ENCODE measurements at places on chromosomes 4 and X.

GRCh38 chrX:39196192-39197102, 395.2 kb downstream of the MID1IP1 start:
- peak; percentile 59 for DNase-seq

DNA sequence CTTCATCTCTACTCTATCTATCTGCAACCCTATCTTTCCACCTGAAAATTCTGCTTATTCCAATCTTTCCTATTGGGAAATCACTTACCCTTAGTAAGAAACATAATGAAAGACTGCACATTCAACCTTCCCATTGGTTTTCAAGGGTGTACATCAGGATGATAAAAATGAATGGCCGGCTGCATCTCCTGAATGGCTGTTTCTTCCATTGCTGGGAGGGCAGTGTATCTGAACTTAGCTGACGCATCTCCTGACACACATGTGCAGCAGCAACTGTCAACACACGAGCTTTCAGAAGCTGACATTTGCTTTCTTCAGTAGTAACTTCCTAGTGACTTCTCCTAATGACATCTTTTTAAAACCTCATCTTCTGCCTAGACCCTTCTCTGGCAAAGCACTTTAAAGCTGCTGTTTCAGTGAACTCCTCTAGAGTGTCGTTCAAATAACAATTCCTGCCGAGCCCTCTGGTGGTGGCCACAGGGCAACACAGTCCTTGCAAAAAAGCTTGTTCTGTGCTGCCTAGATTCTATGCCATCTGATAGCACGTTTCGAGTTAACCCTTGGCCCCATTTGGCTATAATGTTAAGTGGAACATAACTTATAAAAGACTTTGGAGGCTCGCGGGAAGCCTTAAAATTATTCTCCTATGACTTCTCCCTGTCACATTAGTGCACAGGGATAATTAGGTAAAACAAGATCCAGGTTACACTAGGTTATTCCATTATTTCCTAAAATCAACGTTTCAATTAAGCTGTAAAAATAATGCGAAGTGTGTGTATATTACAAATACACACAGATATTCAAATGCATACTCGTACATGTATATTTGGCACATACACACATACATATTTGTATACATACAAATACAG, 2340.7 kb downstream of the PCDH7 start:
- DNase-seq: peak; percentile 61

DNA sequence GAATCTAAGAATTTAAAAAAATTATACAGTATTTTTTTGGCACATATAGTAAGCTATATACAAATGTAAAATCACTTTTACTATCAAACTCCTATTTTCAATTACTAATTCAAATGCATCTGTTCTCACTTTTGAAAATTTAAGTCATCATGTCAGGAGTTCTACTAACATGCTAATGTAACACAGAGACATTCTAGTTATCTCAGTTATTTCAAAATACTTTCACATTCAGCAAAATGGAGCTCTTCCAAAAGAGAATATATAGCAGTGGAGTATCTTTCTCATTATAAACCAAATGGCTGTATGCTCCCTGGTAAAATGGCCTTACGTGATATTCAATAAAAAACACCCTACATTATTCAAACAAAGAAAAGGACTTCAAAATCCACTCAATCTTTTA, 42.3 kb downstream of the RFC1 start:
- no peak for DNase-seq

DNA sequence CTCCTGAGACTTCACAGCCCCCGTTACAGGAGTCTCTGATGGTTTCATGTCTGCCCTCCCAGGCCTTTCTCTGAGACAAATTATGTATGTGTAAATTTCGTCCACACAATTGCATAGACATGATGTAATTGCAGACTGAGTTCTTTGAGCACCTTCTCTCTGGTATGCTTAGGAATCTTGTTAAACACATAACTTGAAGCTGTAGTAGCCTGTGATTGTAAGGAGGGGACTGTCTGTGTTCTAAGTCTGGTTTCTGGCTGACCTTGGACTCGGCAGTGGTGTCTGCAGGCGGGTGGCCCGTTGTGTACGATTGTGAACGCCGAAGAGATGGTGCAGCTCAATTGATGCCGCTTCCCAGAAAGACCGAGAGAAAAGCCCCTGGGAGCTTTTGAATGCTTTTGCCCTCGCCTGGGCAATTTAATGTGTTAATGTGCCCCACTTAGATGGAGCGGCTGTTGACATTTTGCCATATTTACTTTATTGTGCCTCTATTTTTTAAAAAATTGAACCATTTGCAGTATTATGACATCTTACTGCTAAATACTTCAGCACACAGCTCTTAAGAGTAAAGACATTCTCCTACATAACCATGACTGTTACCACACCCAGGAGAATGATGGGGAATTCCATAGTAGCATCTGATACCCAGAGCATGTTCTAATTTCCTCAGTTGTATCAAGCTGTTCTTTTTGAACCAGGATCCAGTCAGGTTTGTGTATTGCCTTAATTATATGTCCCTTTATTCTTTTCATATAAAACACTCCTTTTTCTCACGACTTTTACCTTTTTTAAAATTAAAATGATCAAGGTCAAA, 58.4 kb upstream of the TADA2B start:
- no peak for DNase-seq

- DNase-seq: no peak
Observed at GRCh38 chrX:27619459-27619858, 29.3 kb downstream of the DCAF8L2 start.

GRCh38 chrX:47061238-47061919, 16.9 kb upstream of the RGN start:
- no peak for DNase-seq

DNA sequence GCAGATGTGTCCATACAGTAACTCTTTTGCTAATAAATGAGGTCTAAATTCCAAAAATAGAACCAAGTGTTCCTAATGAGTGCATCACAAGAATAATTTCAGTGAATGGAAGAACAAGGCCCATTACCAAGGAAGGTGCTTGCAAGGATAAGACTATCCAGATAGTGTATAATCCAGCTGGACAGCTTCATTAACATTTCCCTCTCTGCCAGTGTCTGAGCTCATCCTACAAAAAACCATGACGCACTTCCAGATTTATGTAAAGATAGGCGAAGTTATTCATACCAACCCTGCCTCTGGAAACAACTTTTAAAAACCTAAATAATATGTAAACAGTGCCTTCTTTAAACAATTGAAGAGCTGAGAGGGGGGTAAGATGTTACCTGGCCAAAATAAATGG, 177.9 kb upstream of the STK26 start:
- DNase-seq: no peak

DNA sequence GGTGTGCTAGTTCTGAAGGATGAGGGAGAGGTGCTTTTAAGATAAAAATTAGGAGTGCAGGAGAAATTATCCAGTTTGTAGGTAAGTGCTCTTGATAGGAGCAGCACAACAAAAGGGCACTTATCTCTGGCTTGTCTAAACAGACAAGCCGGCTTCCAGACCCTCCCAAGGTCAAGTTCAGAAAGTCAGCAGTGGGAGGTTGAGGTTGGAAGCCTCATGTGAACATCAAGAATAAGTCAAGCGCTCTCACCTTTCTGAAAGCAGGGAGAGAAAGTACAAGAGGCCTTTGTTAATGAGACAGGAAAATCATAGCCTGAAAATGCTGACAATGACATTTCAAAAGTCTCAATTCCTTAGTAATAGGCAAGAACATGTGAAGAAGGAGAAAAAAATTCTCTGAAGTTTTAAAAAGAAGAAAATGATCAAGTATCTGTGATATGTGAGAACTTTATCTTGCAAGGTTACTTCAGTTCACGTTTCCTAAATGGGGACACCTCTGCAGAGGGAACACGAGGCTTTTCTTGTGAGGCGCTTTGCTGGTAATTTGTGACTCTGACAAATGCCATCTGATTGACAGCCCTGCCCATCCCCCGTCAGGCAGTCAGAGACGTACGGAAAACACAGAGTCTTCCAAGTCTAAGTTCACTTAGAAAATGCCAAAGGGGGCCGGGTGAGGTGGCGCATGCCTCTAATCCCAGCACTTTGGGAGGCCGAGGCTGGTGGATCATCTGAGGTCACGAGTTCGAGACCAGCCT, 62.2 kb downstream of the TIGD2 start:
- no peak for DNase-seq

DNA sequence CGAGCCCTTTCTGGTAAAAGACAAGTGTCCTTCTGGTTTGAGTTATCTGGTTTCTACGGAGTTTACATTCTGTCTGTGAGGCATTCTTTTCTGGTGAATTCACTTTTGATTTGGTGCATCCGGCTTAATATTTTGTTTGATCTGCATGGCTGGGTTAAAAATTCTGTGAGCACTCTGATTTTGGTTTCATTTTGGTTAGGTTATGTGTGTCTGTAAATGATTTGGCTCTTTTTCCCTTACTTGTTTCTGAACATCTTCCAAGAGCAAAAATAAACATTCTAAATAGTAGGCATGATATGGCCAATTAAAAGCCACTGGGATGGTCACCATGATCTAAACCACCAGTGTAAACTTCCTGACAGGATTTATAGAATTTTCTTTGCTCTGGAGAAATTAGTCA, 85.7 kb upstream of the PTPN13 start:
- peak; percentile 66 for DNase-seq

DNA sequence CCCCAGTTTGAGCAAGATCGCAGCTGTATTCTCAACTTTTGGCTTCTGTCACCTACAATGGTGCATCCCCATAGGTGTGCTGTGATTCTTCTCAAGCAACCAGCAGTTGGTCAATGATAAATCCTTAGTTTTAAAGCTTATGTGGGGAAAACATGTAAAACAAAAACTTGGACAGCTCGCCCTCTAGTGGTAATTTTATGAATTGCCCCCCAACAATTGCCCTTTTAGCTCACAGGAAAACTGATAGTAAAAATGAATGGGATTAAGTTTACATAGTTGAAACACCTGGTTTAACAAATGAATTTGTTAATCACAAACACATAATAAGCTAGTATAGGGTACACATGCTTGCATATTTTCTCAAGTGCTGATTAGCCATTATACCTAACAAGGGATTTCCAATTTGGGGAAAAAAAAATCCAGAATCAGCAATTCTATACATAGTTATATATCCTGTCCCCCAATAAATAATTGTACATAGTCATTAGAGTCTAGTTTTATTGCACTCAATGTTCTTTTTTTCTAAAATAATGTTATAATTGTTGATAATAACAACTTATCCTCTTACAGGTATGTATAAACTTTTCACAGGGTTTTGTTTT, 30.1 kb downstream of the TEX13A start:
- peak; percentile 40 for DNase-seq

- no peak for DNase-seq
Observed at GRCh38 chrX:13520351-13520750, 49.0 kb upstream of the EGFL6 start.

DNA sequence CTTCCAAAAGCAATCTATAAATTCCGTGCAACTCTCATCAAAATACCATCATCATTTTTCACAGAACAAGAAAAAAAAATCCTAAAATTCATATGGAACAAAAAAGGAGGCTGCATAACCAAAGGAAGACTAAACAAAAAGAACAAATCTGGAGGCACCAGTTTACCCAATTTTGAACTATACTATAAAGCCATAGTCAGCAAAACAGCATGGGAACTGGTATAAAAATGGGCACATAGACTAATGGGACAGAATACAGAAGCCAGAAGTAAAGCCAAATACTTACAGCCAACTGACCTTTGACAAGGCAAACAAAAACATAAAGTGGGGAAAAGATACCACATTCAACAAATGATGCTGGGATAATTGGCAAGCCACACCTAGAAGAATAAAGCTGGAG, 753.5 kb upstream of the PABPC4L start:
- DNase-seq: no peak

GRCh38 chr4:158496030-158496741, 25.5 kb upstream of the RXFP1 start:
- DNase-seq: no peak

GRCh38 chr4:25310066-25310802, 2.3 kb upstream of the ZCCHC4 start:
- DNase-seq: no peak

GRCh38 chrX:131841496-131842437, 181.3 kb upstream of the STK26 start:
- DNase-seq: peak; percentile 42

- no peak for DNase-seq
Observed at GRCh38 chr4:165403048-165403447, 24.2 kb downstream of the CPE start.

- peak; percentile 94 for DNase-seq
Observed at GRCh38 chrX:40845331-40845911, 110.1 kb upstream of the MED14 start.

DNA sequence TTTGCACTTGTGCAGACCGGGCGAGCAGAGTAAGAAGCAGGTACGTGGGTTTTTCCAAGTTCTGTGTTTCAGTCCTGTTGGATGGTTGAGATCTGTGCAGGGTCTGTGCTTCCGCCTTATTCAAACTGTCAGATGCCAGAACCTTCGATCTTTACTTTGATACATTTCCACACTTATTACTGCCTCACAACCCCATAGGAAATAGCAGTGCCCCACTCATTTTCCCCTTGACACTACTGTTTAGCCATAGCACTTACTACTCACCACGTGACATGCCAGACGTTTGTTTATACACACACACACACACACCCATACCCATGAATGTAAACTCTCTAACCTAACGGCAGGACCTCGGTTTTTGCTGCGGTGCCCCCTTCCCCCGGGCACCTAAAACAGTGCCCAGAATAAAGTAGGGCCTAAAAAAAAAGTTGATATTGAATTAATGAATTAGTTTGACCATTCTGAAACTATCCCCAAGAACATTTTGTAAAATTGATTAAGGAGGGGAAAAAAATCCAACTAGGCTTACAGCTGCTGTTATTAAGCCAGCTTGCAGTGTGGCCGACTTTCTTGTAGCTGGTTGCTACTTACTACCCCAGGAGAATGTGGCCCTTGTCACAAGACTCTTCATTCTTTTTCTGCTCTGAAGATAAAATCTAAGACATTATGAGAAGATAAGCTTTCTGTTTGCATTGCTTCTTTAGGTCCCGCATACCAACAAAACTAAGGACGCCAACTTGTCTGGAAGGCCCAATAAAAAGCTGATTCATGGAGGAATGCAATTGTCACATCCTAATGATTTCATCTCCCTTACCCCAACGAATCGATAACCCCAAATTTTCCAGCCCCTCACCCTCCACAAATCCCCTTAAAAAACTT, 704 bp upstream of the SEPSECS start:
- DNase-seq: peak; percentile 21

DNA sequence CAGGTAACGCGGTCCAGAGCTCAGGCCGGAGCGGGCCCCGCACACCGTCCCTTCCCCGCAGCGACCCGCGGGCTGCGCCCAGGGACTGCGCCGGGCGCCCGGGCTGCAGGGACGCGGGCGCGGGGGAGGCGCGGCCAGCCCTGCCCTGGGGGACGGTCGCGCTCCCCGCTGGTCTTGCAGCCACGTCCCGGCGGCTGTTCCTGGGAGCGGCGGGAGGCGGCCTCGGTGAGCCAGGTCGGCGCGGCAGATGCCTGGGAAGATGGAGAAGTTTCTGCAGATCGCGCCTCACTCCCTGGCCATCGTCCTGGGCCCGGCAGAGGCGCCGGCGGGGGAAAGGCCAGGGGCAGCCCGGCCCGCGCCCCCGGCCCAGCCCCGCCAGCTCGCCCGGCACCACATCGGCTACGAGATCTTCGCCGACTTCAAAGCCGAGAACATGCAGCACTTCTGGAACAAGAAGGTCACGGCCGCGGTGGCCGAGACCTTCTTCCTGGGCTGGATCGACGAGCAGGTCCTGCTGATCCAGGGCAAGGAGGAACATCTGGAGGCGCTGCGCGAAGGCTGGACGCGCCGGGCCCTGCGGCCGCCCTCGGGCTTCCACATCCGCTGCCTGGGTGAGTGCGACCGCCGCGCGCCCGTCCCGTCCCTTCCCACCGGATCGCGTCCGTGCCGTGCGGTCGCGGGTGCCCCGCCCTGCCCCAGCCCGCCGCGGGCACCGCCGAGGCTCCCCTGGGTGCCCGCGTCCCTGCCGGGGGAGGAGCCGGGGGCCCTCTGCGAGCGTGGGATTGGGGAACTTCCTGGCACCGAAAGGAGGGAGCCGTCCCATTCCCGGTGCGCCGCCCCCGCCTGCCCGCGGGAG, 107.4 kb upstream of the STOX2 start:
- DNase-seq: peak; percentile 5
